ENCODE measurements at places on chromosomes 5 and 9.

DNA sequence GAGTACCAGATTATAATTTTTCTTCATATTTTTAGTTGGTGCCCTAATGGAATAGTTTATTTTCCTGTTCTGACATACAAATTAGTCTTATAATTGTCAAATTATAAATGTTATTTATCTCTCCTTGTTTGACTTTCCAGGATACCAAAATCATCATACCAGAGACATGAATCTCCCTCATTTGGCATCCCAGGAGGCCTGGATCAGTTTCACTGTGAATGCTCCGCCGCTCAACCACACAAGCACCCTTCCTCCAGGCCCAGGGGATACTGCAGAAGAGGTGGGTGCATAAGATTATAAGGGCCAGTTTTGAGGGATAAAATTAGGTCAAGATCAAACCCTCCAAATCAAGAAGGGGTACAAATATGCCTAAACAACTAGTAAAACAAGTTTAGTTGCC, 1229.3 kb downstream of the CDH12 start:
- no peak for DNase-seq

DNA sequence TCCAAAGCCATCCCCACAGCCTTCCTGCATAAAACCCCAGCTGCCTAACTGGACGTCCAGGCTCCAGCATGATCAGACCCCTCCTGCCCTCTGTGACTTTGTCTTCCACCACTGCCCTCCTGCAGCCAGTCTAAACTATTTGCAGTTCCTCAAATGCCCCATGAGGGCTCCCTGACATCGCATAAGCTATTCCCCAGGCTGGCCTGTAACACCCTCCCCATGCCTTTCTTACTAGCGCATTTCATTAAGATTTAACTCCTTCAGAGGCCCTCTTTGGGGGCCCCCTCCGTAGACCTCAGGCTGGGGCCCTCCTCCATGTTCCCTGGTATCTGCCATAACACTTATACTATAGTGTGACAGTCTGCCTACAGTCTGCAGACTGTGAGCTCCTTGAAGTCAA, 15.5 kb upstream of the SMIM23 start:
- DNase-seq, result no peak

DNA sequence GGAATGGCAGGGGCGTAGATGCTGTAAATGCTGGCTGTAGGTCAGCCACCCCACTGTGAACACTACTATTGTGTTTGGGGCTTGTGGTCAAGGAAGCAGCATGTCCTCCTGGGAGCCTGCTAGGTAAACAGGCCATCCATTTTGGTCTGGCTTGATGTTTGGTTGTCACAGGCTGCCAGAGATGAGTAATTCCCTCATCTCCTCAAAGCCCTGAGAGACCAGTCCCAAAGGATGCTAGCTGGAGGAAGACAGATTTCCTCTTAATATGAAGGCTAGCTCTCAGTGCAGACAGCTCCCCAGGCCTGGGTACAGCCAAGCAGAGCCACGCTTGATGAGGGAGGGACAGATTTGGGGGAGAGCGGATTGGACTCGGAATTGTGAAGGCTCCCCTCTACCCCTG, 72.5 kb upstream of the MAP1B start:
- no peak for DNase-seq

GRCh38 chr9:89388084-89388867, 70.0 kb downstream of the SECISBP2 start:
- DNase-seq, result no peak

GRCh38 chr5:103122242-103122641, 2.1 kb downstream of the PPIP5K2 start:
- no peak for DNase-seq

- DNase-seq, result no peak
These were observed 35.2 kb downstream of the ANKRD33B start for GRCh38 chr5:10599113-10599512.

DNA sequence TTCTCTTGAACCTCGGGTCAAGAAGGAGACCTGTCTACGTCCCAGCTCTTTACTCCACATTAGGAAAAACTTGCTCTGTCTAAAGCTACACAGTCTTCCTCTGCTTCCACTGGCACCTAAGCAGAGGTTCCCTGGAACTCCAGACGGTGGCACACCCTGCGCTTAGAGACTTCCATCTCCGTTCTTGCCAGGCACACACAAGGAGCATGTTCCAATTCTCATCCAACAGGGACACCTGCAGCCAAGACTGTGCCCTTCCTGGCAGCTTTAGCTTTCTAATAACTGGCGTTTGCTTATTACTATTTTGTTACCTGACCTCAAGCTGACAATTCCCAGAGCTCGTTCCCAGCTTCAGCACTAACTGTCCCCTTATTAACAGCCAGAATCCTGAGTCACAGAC, 16.0 kb downstream of the CAPSL start:
- DNase-seq, result no peak
